ENCODE measurements at places on chromosomes 4 and X.

GRCh38 chrX:9267415-9267814, 197.4 kb upstream of the TBL1X start:
- no peak for DNase-seq

- no peak for DNase-seq
Observed at GRCh38 chr4:162852642-162853041, 314.0 kb downstream of the NAF1 start.

- DNase-seq: no peak
Observed at GRCh38 chrX:103792916-103793544, 16.4 kb downstream of the PLP1 start.

DNA sequence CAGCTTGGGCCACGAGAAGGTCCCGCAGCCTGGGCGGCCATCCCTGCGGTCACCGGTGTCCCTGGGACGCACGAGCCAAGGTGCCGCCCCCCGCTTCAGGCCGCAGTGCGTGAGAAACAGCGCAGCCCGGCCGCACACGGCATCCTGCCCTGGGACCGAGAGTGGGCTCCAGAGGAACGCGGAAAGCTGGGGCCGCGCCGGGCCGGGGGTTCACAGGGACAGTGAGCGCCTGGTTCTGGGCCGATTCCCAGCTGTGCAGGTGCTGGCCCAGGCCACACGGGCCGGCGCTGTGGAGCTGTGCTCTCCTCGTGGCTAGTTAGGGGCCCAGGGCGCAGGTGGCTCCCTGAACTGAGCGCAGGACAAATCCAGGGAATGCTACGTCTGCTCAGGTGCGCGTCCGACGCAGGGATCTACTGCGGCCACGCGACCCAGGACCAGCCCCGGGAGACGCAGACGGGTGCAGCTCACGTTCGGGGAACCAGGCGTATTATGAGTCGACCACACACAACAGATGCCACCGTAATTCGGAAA, 25.8 kb upstream of the GTPBP6 start:
- DNase-seq: no peak

DNA sequence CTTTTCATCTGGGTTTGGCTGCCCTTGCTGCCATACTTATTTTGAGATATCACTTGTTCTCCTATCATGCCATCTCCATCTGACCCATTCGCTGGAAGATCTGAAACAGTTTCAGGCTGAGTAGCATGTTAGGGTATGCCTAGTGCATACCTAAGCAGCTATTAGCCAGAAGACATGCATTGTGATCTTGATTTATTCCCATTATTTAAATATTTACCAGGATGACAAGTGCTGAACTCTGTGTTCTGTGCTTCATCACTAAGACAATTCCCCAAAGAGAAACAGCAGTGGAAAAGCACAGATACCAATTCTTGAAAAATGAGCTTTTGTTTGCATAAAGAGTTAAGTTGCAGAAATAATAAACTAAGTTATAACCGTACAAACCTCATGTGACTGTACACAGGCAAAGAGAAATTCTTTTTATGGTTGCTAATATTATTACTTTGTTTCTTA, 271.0 kb upstream of the ARSJ start:
- DNase-seq: no peak

DNA sequence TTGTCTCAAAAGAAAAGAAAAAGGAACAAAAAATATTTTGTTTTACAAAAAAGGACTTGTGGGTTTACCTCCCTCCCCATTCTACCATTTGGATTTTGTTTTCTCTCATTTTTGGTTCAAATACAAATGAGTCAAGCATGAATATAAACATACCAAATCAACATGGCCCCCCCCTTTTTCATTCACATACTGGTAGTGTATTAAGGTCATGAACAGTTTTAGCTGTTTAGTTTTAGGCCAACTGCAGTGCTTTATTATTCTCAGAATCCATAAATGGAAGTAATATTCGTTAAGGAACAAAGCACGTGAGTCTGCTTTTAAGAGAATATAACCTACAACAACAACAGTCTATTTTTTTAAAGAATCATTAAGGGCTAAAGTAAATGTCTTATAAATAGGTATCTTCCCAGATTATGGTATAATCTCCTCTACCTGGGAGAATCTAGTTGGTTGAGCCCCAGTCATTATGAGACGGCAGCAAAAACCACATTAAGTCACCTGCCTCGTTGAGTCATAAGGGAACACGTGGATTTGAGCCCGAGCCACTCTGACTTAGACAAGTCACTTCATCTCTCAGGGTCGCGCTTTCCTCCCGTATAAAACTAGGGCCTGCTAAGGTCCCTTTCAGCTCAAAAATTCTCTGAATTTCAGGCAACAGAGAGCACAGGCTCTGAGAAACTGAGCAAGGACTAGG, 26.7 kb downstream of the BCLAF3 start:
- no peak for DNase-seq

DNA sequence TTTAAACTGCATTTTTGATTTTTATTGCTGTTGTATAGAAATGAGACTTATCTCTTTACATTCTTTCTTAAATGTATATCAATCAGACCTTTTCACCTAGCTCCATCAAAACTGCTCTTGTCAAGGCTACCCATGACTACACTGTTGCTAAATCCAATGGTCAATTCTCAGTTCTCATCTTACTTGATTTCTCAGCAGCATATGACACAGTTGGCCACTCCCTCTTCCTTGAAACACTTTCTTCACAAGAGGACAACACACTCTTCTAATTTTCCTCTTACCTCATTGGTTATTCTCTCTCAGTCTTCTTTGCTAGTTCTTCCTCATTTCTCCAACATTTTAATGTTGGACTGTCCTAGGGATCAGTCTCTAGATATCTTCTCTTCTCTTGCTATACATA, 94.1 kb upstream of the CITED1 start:
- no peak for DNase-seq

DNA sequence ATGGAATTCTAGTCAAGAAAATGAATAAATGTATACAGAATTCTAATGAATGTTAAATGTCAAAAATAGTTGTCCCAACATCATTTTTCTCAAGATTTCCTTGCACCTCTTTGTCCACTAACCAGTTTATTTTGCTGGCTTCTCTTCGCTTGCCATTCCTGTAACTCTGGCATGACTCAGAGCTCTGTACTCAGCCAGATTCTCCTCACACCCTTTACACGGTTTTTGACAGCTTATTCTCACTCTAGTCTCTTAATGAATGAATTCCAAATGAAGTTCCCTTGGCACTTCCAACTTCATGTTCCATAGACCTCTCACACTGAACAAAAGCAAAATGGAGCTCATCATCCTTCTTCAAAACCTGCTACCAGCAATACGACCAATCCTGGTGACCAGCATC, 419.3 kb upstream of the SLIT2 start:
- no peak for DNase-seq

GRCh38 chr4:183558873-183559272, 54.0 kb downstream of the ING2 start:
- DNase-seq: no peak

- no peak for DNase-seq
Observed at GRCh38 chr4:123676890-123677229, 280.3 kb downstream of the SPRY1 start.

DNA sequence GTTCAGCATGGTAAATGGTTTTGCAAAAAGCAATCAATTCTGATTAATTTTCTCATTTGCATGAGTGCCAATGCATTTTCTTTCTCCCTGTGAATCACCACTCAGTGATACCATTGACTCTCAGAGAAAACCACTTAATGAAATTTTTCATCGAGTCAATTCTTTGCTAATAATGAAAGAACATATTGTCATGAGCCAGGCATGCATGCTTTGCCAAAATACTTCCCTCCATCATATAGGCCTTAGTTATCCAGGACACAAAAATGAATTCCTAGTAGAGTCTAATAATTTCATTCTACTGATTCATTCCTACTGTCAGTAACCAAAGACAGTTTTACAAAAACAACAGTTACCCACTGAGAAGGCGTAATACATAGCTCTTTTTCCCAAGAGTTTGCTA, 680.0 kb downstream of the TRIML1 start:
- no peak for DNase-seq

DNA sequence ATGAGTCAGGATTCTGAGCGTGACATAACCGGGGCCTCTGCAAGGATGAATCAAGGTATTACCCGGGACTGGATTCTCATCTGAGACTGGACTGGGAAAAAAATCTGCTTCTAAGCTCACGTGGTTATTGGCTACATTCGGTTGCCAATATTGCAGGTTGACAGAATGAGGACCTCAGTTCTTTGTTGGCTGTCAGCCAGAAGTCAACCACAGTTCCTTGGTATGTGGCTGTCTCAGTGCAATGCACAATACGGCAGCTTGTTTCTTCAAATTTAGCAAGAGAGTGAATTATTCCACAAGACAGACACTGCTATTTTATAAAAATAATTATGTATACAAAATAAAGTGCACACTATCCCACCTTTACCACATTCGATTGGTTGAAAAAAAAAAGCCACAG, 424.2 kb downstream of the KLHL4 start:
- DNase-seq: no peak

DNA sequence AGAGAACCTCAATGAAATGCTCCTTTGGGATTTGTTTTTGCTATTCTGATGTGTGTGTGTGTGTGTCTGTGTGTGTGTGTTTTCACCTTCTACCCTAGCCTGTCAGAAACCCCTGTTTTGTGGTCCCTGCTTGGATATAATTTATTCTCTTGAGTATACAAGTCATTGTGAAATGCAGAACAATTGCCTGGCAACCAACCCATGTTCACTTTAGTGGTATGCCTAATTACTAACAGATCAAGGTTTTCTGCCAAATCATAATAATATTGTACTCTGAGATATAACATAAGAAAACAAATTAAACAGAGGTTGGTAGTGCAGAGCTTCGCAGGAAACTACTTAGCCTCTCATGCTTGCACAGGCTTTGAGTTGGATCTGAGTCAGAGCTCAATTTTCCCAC, 7.0 kb upstream of the TET2 start:
- no peak for DNase-seq

DNA sequence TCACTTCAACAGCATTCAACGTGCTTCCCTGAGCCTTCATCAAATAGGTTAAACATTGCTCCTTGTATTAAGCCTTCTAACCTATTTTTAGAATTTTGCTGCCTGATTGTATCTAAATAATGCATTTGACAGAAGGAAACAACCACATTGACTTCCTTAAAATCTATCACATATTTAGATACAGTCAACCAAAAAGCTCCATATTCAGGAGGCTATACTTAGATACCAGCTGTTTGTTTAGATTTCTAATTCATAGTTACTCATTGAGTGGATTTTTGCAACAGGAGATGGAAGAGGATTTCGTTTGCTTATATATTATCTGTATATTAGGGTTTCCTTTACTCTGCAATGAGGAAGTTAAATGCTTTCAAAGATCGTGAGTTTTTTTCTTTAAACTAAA, 241.1 kb upstream of the PPP1R2C start:
- DNase-seq: no peak

- no peak for DNase-seq
Observed at GRCh38 chr4:128159967-128160366, 98.9 kb downstream of the LARP1B start.

DNA sequence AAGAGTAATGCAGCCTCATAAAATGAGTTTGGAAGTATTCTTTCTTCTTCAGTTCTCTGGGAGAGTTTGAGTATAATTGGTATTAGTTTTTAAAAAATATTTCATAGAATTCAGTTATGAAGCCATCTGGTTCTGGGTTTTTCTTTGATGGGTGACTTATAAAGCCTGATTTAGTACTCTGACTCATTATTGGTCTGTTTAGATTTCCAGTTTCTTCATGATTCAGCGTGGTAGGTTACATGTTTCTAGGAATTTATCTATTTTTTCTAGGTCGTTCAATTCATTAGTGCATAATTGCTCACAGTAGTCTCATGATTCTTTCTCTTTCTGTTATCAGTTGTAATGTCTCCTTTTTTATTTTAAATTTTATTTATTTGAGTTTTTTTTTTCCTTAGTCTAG, 111.2 kb downstream of the CEP44 start:
- no peak for DNase-seq

GRCh38 chr4:143195581-143195980, 10.9 kb downstream of the USP38 start:
- DNase-seq: no peak

DNA sequence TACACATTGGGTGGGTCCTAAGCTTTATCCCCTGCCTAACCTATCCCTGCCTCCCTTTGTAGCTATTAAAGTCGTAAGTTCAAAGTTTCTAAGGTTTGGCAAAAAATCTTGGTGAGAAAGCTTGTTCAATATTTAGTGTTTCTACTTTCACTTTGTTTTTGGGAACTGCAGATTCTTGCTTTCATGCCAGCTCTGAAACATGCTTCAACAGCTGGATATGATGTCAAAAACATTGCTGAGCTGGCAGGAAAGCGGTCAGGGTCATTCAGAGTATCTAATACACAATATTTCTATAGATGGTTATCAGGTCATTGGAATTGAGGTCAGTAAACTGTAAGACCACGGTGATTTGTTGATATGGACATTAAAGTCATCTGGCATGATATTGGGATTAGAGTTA, 19.7 kb downstream of the CENPI start:
- DNase-seq: no peak

DNA sequence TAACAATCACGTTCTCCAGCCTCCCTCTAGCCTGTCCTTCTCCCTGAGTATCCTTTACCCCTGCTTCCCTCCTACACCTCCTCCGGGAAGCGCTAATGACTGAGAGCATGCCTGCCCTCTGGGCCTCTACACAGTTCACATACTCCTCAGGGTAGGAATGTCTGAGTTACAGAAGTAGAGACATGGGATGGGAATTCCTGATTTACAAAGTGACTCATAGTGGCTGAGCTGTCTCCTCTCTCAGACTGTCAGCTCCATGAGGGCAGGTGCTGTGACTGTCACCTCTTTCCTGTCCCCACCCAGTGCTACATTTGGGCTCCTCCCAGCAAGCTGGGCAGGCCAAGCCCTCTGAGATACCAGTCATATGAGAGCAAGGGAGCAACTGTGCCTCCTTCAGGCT, 2.6 kb downstream of the LAS1L start:
- DNase-seq: no peak

DNA sequence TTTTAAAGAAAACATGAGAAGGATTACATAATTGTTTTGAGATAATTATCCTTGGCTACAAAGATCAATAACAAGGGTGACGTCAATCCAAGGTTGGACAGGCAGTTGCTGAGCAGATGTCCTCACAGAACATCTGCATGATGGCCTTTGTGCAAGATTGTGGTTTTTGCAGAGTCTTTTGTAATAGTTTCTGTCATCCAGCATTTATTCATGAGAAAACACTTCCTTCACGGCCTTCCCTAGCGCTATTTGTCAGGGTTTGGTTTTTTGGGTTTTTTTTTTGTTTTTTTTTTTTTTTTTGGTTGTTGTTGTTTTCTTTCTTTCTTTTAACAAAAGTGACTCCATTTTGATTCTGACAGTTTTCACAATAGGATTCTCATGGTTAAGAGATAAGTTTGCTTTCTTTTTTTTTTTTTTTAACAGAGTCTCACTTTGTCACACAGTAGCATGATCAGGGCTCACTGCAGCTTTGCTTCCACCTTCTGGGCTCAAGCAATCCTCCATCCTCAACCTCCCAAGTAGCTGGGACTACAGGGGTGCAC, 31.5 kb upstream of the ELF2 start:
- DNase-seq: no peak

DNA sequence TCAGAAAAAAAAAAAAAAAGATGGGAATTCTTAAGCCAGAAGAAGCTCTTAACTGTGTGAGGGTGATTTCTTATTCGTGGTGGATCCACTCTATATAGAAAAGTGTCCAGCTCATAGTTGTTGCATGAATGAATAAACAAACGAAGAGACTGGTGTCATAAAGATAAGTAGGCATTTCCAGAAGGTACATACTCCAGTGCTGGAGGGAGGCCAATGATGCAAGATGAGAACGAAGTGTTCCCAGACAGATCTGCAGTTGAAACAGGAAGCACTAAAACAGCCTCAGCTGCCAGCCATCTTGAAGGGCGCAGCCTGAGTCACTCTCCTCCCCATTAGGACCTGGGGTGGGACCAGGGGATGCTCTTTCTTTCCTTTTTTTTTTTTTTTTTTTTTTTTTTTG, 47.4 kb upstream of the HOPX start:
- no peak for DNase-seq

Data from hematopoietic multipotent progenitor cell treated with erythropoietin and hydrocortisone succinate and interleukin-3 and kit ligand, for 15 days (in vitro differentiated cells).